ENCODE measurements at places on chromosomes 11 and 22.

GRCh38 chr11:105357764-105358163 lies 218.2 kb upstream of the CARD18 start:
- DNase-seq: no peak

- no peak for DNase-seq
Observed at GRCh38 chr22:49475253-49475652, 352.4 kb downstream of the BRD1 start.

DNA sequence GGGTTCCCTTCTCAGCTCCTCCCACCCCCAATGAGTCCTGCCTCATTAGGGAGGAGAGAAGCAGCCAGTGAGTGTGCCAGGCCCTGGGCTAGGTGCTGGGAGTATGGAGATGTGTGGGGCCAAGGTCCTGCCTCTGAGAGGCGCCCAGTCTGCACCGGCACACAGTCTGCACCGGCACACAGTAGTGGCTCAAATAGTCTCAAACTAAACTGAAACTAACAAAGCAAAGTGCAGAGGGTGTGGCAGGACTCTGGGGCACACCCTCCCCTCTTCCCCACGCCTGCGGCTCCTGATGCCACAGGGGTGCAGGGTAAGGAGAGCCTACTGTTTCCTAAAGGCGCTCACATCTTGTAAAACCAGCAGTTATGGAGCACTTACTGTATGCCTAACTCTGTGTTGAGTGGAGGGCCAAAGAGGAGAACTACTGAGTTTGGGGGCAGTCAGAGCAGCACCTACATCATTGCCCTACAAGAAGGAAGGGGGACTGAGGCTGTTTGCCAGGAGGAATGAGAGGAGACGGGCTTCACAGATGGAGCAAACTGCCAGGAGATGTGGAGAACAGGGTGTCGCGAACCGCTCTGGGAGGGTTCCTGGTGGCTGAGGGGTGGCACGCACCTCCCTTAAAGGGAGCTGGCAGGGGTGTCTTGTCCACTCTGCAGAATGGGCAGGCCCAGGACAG lies 939 bp upstream of the SH3BP1 start:
- no peak for DNase-seq

- no peak for DNase-seq
Observed at GRCh38 chr11:18261721-18262120, 4.3 kb upstream of the SAA1 start.

DNA sequence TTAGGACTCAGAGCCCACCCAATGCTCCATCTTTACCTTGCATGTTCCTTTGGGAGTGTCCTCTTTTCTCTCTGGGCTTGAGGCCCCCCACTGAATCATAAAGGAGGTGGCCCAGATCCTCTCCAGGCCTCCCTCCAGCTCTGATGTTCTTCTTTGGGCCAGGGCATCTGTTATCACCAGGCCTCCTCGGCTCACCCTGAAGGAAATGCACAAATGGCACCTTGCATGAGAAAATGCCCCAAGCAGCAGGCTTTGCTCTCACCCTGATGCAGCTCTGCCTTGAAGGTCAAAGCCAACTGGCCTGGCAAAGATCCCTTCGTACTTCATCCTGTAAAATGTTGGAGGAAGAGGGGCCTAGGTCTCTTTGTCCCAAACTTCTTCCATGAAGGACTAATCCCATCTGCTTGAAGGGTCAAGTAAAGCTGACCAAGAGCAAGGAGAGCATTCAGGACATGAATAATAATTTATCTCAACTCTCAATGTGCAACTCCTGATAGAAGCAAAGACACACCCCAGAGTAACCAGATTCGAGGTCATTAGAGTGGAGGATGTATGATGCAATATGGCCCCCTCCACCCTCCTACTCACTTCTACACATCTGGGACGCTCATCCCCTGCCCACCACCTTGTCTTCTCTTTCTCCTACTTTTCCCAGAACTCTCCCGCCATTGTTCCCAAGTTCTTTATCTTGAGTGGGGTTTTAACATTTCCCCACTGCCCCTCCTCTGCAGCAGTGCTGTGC lies 9.5 kb downstream of the APOL6 start:
- DNase-seq: no peak

- no peak for DNase-seq
Observed at GRCh38 chr11:33942954-33943353, 51.1 kb upstream of the LMO2 start.

DNA sequence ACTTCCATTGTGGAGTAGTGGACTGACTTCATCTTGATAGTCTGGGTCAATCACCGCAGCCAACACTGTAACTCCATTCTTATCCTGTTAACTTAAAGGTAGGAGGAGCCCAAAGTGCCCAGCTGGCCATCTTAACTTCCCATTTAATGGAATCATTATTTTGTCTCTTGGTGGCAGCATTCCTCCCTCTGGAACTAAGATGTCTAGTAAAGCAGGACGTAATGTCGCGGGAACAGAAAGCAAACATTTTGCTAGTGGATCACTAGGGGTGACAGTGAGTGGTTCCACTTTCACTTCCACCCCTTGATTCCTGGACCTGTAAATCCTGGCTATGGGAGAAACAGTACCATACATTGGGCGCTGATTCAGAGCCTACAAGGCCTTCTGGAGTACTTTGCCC lies 71.4 kb downstream of the GAB4 start:
- DNase-seq: no peak

- DNase-seq: no peak
Observed at GRCh38 chr11:9516113-9516512, 55.3 kb downstream of the ZNF143 start.

DNA sequence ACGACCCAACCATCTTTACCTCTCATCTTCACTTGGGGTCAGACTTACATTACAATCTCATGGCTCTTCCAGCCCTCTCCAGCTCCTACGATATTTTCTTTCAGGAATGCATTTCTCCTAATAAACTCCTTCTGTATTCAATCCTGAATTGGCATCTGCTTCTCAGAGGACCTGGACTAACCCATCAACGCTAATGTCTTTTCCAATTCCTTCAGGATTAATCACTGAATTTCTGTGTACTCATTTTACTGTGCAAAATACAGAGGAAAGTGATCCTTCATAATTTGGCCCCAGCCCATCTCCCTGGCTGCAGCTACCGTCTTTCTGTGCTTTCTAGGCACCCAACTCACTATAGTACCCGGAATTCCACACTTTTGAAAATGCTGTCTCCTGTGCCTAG lies 239.2 kb downstream of the METTL15 start:
- DNase-seq: no peak

GRCh38 chr11:58573451-58574104 lies 2.1 kb downstream of the LPXN start:
- no peak for DNase-seq

DNA sequence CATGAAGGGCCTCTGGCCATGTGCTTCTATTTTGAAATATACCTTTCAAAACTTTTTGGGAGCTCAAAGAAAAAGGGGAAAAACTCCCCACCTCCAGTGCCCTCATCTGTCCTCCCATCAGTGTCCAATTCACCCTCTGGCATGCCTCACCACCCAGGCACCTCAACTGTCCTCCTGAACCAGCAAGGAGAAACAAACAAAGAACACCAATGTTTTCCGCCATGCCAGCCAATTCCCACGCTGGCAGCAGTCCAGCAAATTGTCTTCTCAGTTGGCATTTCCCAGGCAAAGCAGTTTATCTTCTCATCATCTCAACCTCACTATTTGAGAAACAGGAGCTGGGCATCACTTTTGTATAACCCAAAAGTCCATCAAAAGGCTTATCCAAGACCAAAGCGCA lies 496.9 kb downstream of the SOX6 start:
- no peak for DNase-seq

DNA sequence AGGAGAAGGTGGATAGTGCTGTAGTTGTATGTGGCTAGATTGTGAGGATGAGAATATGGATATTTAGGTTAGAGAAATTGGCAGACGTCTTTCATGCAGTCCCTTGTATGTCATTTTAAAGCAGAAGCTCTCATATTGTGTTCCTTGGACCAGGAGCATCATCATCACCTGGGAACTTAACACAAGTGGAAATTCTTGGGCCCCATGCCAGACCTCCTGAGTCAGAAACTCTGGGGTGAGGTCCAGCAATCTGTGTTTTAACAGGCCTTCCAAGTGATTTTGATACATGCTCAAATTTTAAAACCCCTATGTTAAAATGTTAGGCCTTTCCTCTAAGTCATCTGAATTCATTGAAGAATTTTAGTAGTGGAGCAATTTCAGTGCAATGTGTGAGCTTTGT lies 34.8 kb downstream of the JHY start:
- DNase-seq: no peak

- no peak for DNase-seq
Observed at GRCh38 chr11:12430954-12431595, 53.7 kb downstream of the PARVA start.

DNA sequence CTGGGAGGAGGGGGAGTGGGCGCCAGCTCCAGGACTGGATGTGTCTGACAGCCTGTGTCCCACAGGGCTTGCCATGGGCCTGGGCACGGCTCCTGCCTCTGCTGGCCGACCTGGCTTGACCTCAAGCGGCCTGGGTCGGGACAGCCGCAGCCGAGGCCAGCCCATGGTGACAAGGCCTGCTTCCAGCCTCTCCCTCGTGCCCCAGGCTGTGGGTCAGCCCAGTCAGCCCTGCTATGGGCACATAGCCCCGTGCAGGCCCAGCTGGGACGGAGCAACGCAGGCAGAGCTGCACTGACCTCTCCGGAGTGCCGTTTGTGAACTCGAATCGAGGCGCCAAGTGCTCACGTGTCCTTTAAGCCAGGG lies 17.9 kb downstream of the OSBPL5 start:
- peak; percentile 37 for DNase-seq

- no peak for DNase-seq
Observed at GRCh38 chr11:113651023-113651422, 55.1 kb downstream of the TMPRSS5 start.

GRCh38 chr11:62146476-62147200 lies 22.8 kb downstream of the INCENP start:
- no peak for DNase-seq

GRCh38 chr11:121417055-121417551 lies 35.0 kb upstream of the SORL1 start:
- peak; percentile 52 for DNase-seq

DNA sequence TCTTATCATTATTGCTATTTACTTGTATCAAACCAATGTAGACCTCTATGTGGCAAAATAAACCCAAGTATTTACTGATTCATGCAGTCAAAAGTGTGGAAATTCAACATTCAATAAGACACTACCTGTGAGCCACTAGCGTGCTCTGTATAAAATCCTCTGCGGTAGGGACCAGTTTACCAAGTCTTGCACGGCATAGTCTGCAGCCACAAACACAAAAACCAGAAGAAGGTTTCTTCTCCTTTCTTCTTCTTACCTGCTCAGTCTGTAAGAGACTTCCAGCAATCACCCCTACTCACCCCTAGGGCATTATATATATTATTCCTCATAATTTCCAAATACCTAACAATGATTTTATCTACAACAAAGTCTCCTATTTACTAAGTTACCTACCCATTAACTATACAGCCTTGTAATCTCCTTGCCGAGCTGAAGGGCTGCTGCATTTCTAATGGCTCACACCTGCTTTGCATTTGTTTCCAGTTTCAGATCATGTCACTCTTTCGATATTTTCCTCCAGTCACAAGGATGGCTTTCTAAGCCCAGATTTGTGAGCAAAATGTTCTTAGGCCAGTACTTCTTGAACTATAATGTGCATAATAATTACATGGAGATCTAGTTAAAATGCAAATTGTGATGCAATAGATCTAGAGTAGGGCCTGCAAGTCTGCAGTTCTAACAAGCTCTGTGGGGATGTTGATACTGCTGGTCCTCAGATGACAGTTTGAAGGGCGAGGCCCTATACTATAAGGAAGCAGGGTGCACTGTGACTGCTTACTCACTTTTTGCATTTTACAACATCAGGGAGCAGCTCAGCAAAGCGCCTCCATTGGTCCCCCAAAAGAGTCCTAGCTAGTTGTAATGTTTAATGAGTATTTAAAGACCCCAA lies 191.9 kb upstream of the DDI1 start:
- no peak for DNase-seq

- no peak for DNase-seq
Observed at GRCh38 chr22:48845356-48845936, 982.2 kb downstream of the BRD1 start.

DNA sequence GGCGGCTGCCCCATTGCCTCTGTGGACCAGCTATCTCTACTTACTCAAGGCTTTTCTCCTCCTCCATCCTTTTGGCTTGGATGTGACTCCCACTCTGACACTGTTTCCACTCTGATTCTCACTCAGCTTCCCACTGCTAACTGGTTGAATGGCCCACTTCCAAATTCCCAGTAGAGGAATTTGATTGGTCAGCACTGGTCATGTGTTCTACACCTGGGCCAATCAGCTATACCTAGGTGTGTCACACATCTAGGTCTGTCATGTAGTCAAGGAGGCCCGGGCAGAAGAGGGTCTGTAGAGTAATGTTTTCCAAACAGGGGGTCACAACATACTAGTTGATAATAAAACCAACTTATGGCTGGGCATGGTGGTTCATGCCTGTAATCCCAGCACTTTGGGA lies 53.3 kb downstream of the TPBGL start:
- DNase-seq: no peak

Data from hypothalamus (tissue), 51 donors.